ENCODE measurements at places on chromosomes 6 and 20.

DNA sequence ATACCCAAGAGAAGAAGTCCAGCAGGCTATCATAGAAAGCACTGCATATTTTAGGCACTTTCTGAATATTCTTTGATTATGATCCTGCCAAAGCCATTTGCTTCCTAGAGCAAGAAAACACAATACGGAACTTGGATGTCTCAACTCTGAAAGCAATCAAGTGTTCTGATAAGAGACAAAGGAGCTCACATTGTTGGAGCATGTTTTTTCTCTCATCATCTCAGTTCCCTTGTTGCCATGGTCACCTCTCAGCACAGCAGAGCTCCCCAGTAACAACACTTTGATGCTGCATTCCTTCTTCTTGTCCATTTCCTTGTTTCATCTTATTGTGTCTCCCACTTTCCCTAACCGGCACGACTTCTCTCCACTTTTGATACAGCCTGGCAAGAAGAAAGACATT is 168.7 kb upstream of the FUT9 start:
- no peak for DNase-seq

DNA sequence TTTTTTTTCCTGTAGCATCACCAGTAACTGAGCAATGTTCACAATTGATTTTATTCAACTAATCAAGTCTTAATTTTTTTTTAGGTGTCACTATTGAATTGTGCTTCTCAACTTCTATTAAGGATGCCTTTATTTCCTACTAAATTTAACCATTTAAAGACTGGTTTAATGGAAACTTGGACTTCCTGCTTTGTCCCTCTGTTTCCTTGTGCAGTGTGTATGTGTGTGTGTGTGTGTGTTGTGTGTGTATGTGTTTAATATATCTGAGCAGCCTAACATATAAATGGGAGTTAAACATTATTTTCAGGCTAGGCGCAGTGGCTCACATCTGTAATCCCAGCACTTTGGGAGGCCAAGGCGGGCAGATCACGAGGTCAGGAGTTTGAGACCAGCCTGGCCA is 1.8 kb downstream of the SERPINB6 start:
- no peak for DNase-seq

- no peak for DNase-seq
Measured at GRCh38 chr20:17613328-17614175, 43.7 kb downstream of the DSTN start.

DNA sequence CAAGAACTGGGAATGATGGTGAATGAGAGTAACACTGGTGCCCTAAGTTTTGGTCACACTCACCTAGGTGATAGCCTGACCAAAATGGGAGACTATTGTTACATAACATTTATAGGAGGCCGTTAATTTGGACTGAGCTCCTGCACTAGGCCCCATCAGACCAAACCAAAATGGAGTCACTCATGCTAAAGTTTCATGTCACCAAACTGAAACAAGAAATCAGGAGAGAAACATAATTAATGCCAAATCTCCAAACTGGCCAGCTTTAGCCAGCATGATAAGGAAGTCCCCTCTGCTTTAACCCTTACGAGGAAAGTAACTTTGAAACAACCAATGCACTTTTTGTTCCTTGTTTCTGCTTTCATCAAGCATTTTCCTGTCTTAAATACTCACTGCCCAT is 110.9 kb upstream of the SLC22A16 start:
- DNase-seq: no peak

- DNase-seq: no peak
Measured at GRCh38 chr6:127924440-127924839, 23.6 kb upstream of the THEMIS start.

GRCh38 chr6:120606743-120607142 is 727.5 kb downstream of the TBC1D32 start:
- no peak for DNase-seq

DNA sequence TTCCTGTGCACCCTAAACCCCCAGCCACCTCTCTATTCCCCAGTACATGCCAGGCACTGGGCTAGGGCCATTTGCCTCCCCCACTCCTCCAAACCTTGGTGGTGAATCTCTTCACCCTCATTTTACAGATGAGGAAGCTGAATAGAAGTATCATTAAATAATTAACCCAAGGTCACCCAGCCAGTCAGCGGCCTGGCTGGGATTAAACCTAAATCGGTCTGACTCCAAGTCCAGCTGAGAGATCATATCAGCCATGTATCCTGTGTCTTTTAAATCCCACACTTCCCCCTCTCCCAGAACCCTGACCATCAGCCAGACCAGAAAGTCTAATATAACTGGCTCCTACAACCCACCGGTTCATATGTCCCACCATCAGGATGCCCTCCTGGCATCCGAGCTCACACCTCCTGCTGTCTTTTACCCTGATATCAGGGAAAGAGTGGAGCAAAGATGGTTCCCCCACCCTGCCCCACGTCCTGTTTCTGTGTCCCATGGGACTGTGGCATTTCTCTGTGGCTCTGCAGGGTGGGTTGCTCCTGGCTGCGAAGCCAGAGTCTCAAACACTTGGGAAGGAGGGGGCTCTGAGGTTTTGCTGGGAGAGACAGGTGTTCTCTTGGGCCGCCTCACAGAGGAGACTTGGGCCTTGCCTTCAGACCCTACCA is 145.3 kb downstream of the VEGFA start:
- no peak for DNase-seq

DNA sequence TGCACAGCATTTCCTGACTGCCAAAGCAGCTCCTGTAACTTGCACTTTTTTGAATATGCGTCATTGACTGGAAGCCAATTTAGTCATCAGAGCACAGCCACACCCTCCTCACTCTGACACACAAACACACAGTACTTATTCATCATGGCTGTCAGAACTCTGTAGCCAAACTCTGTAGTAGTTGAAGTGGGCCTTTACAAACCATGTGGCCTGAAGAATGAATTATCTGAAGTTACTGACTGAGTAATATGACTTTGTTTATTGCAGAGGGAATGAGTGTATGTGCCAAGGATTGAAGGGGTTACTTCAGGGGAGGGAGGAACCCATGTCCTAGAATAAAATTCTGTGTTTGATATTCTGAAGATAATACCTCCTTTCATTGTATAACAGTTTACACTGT is 102.7 kb downstream of the FIG4 start:
- peak; percentile 96 for DNase-seq

DNA sequence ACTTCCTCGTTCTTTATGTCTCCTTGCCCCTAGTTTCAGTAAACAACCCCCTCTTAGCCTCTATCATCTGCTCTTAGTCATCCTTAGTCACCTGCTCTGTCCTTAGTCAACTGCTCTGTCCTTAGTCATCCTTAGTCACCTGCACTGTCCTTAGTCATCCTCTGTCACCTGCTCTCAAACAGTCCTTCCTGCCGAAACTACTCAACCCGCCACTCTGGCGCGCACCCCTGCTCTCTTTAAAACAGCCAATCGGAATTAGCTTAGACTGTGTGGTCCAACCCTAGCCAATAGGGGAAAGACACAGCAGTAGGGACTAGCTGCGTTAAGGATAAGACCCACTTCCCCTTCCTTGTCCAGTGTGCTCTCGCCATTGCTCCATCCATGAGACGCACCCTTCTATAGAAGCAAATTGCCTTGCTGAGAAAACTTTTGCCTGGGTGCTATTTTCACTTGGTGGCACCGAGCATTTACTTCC is 73.9 kb downstream of the BACH2 start:
- DNase-seq: no peak

DNA sequence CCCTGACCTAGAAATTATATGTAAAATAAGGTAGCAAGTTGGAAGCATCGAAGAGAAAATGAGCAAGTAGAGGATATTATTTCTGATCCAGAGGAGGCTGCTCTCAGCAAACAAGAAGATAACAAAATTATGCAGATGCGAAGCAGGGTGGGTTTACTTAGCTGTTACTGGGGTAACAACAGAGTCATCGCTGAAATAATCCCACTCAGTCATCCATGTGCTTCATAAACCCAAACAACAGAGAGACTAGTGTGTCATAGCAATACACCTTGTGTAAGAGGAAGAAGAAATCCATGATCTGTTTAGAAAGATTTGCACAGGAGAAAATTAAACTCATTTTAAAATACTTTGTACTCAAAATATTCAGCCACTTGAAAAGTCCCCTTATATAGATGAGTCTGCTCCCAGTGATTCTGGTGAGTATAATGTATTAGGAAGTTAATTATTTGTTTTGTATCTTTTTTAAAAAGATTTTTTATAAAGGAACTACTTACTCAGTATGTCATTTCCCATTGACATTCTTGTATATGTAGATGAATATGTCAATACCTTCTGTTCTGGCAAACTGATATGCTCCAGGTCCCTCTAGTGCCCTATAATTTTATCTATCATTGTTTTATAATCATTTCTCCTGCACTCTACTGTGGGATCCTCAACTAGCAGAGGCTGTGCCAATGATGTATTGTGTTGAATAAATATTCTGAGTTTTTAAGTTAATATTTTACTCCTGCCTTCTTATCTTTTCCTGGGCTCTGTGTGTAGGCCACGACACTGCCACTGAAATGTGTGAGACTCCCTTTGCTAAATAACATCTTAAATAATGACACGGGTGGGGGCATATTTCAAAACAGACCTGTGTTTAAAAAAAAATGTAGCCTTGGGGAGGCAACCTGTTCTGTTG is 8.6 kb upstream of the HIVEP2 start:
- no peak for DNase-seq

- DNase-seq: no peak
Measured at GRCh38 chr6:149974825-149975224, 11.1 kb downstream of the ULBP1 start.

GRCh38 chr20:50286609-50287008 is 96.0 kb downstream of the CEBPB start:
- DNase-seq: peak; percentile 91

DNA sequence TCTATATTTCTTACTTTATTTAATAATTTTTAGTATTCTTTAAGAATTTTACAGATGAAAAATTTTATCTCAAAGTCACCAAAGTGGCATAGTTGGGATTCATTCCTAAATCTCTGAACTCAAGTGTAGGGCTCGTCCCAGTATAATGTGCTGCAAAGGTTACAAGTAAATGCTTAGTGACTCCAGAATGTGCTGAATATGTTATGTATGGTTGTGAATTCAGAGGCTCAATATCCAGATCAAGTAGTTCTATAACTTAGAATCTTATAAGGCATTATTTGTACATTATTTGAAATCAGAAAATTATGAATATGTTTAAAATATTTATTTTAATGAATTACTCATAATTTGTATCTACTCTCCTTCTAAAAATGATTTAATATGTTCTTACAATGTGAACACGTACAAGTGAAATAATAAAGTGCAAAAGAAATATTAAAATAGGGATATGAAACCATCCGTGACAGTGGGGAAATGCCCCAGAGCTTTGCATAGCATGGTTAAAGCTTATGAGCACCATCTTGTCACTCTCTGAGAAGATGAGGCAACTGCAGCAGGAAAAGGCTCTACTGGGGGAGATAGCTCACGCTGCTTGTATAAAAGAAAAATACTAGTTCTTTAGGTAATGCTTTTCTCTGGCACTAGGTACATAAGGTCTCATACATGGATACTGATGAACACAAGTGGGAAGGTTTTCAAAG is 259.0 kb downstream of the FOXC1 start:
- DNase-seq: no peak

- DNase-seq: no peak
Measured at GRCh38 chr20:50397058-50397457, 113.1 kb upstream of the PTPN1 start.

DNA sequence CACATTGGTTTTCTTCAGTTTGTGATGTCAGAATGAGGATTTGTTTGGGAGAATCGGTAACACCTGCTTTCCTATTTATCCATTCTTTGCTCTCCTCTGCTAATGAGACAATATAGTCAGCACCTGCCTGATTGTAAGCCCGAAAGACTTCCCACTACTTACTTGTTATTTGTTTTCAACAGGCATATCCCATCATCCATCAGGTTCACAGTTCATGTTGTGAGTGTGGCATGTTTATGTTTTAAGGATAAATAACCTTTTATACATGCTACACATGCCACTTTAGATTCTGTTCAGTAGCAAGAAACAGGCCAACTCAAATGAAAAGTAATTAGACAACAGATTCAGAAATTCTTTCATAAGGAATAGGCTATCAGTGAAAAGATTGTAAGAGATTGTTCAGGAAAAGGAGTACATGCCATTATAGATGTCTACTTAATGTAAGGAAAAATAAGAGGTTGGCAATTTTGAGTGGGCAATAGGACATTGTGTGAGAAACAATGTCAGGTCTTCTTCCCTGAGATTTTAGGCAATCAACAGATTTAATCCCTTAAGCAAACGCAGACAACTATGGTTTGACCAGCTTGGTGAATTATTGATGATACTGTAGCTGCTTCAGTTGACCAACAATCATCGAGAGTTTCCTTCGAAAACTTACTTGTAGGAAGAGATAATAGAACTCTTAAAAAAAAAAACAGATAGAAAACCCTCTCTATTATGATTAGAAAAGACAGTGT is 7.9 kb upstream of the GPRC6A start:
- no peak for DNase-seq

- DNase-seq: peak; percentile 54
Measured at GRCh38 chr6:47379328-47379727, 69.6 kb upstream of the TNFRSF21 start.

DNA sequence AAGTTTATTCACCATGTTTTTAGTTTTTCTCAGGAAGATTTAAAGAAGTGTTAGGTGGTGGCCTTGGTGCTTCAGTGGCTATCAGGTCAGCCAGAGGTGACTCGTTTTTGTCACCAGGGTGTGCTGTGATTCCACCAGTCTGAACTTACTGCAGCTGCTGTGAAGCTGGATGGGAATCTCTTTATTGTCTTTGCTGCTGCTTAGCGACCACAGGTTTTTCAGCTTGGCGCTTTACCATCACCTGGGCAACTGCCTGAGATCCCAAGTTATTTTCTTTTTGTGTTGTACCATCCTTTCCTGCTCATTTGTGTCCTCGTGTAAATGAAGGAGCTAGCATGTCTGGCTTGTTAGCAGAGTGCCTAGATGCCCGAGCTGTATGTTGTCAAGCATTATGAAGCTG is 146.9 kb downstream of the MACROD2 start:
- peak; percentile 71 for DNase-seq

DNA sequence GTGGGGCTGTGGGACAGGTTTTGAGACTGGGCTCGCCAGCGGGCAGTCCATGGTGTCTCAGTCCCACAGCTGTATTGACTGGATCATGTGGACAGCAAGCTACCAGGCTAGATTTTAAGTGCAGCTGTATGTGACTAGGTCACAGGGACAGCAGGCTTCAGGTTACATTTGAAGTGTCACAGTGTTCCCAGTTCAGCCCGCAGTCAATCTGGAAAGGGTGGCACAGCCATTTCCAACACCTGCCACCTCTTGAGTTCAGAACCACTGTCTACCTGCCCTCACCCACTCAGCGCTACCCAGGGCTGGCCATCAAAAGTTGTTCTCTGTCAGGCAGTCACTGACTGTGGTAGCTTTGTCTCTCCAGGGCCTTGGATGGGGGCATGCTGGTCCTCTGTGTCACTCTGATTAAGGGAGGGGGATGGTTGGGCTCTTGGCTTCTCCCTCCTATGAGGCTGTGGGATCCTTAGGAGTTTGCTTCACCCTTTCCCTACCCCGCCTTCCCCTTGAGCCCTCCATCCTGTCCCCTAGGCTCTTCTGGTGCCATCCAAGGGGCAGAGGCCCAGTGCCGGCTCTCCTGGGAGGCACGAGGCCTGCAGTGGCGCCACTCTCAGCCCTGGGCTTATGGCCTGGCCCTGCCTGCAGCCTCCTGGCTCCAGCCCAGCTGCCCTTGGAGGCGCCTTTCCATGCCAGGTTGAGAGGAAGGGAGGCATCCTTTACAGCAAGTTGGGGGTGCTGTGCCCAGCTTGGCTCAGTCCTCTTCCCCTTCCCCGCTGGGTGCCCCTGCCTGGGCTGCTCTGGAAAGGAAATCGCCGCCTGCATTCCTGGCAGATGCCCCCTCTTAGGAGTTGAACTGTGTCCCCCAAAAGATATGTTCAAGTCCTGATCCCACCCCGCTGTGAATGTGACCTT is 44.9 kb downstream of the PNLDC1 start:
- no peak for DNase-seq

GRCh38 chr6:70864401-70864800 is 92.5 kb downstream of the B3GAT2 start:
- no peak for DNase-seq

All from fibroblast of pulmonary artery (primary cell).